ENCODE measurements at places on chromosomes 6 and 20.

DNA sequence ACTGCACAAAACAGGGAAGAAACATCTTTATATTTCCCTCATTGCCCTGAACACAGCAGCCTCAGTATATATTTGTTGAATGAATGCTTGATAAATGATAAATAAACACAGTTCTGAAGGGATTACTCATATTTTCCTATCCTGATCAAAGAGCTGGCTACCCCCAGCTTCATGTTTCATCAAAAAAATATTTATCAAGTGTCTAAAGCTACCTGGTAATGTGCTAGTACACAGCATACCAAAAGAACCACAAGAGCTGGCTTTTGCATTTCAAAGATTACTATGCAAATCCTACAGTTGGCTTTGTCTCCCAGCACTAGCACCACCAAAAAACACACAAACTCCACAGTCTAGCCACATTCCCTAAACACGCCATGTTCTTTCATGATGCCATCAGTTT is 130.0 kb downstream of the BTBD9 start:
- no peak for DNase-seq

DNA sequence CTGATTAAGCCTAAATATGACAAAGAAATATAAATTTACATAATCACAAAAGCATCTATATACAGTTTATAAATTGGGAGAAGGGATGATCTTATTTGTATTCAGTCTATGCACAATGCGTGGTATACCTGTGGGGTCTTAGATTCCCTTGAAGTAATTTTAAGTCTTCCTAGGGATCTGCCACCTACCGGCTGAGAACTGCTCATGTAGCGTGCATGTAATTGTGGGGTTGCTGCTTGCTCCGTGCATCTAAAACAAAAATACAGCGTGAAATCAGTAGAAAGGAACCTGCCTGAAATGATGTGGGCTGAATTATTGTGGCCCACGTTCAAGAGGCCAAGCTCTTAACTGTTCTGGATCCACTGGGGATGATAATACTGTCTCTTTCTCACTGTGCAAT is 187.3 kb downstream of the MBOAT1 start:
- no peak for DNase-seq

DNA sequence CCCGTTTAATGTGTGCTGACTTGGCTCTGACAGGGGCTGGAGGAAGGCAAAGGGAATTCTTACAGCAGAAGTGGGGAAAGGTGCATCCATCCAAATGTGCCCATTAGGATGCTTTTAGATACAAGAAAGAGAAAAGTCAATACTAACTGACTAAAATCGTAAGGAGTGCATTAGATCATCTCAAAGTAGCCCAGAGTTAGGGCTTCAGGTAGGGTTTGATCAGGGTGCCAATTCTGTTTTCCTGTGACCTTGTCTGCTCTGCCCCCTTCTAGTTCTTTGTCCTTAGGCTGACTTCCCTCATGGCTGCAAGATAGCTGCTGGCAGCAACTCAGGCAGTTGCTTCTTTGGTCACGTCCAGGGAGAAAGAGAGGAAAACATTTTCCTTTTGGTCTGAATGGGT is 240.8 kb downstream of the CDC5L start:
- DNase-seq = no peak

DNA sequence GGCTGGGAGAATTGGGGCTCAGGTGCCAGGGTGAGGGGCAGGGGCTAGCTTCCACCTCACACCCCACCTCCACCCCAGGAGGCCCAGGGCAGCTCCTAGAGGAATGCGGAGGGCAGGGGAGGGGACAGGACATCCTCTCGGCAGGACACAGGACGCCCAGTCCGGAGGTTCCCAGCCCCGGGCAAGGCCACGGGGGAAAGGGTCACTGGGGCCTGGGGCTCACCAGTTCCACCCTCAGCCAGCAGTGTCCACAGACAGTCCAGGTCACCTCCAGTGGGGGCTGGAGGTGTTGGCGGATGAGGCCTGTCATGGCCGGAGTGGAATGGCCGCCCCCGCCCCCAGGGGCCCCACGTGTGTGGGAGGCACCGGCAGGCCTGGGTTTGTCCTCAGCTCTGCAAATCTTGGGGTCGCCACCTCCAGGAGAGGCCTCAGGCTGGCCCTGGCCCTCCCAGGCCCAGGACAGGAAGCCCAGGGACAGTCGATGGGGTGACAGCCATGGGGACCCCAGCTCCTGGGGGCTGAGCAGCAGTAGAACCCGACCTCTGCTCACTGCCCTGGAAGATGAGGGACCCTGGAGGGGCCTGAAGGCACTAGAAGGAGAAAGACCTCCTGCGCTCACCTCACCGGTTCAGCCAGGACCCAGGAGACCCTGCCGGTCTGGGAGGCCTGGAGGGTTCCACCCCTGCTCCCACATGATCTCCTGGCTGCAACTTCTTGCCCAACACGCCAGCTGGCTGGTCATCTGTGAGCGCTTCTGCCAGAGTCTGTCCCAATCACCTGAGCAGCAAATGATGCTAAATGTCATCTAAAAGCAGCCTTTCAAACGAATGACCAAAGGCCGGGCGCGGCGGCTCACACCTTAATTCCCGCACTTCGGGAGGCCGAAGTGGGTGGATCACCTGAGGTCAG is 13.0 kb upstream of the ABHD16B start:
- DNase-seq = no peak

- peak; percentile 51 for DNase-seq
Observed at GRCh38 chr6:139943391-139943790, 568.9 kb upstream of the CITED2 start.

GRCh38 chr20:37095108-37095598 is 644 bp downstream of the RBL1 start:
- DNase-seq = no peak

GRCh38 chr20:62305765-62306413 is 3.1 kb downstream of the ADRM1 start:
- DNase-seq = no peak

- DNase-seq = no peak
Observed at GRCh38 chr20:38601216-38602184, at the start of gene ARHGAP40. ARHGAP40 (plus strand) TSS chr20:38601809.

GRCh38 chr20:11230999-11231398 is 557.2 kb upstream of the JAG1 start:
- no peak for DNase-seq

DNA sequence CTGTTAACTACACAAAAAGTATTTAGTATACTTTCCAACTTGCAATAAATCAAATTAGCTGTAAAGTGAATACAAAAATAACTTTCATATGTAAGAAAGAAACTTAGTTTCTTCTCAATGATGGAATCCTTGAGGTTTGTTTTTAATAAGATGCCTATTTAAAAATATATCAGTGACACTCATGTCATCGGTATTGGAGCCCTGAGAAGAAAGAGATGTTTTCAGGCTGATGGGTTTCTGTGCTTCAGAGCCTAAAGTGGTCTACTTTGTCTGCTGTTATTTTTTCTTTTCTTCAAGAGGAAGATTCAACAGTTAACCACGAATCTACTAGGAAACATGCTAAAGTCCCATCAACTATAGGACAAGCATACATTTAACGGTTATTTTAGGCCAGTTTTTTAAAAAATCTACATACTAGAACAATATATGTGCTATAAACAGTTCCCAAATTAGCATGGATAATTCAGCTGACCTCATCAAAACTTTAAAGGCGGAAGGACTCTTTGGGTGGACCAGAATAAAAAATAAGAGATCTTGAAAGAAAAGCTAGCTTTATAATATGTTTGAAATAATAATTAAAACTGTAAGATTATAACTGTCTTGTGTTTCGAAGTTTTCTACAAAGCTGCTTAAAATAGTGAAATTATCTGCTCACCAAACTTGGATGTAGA is 147.0 kb upstream of the SAMD5 start:
- DNase-seq = no peak

All from SW 1271 (cell line).